ENCODE measurements at places on chromosomes 12 and 14. TPM values are rescaled to one million over a fixed set of nuclear protein-coding genes. Genes with fewer than 3 reads are reported as not detected.

DNA sequence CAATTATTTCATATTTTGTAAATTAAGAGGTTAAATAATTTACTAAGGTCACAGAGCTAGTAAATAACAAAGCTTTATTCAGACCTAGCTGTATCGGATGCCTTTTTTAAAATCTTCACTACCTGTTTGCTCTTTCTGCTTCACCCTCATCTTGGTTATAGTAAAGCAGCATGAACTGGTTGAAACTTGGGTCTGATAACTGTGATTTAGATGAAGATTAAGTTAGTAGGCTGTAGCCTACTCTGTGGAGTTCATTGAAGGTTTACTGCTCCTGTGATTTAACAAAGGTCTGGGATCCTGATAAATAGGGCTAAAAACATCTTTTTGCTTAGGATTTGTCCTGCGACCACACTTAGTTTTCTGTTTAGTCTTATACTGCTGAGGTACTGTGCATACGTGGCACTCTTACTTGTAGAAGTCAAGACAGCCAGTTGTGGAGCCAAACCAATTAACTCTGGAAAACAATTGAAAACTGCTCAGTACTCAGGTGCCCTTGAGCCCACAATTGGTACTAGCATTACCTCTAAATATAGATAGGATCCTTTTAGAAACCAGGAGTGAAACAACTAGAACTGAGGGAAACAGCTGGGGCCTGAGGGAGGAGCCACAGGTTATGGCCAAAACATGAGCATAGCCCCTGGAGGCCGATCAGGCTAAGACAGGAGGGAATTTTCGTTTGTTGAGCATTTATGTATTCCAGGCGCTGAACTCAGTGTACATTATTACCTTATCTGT lies 2.3 kb downstream of the SPATS2 start:
- DNase-seq: peak; percentile 72

DNA sequence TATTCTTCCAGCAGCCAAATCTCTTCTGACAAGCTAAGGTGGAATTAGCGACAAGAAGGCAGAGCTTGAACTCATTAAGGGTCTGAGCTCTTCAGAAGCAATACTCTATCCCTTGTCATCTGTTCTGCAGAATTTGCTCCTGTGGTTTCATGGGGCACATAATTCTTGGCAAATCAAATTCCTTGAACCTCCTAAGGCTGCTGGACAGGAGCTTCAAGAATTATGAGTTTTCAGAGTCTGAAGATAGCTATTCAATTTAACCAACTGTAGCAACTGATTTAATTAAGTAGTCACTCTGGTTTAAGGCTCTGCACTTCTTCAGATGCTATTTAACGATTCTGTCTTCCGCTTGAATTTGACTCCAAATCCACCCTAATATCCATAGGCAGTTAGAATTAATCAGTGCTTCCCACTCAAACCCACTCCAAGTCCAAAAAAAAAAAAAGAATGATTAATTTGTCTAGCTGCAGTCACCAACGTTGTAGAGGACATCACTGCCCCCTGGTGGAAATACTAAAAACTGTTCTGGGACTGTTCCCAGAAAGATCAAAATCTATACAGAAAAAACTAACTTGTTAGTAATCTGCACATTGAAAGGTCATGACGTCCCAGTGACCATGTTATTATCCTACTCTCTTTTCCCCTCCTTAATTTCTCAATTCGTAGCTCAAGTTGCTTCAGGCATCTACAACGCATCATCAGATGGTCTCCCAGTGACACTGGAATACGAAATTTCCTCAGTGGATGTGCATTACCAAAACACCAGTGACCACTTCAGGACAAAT lies 169.9 kb downstream of the KIF21A start:
- peak; percentile 66 for DNase-seq

- DNase-seq: no peak
Observed at GRCh38 chr12:18468246-18469075, 207.1 kb downstream of the PIK3C2G start.

DNA sequence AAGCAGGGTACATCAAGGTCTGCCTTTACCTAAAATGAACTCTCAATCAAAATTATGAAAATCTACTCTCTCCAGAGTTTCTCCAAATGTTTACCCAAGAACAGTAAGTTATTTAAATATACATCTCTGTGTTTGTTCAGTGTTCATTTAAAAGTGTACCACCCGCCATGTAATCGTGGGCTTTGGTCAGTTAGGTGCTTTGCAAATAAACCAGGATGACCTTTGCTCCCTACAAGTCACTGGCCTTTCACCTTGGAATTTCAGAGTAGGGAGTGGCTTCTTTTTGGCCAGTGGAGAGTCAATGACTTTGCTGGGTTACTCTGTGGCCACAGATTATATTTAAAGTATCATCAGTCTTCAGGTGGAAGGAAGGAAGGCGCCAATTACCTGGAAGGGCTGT lies 74.6 kb upstream of the PTPRB start:
- DNase-seq: no peak

Gene DACT1
- 0.05 TPM for total RNA-seq

- peak; percentile 60 for DNase-seq
Observed at GRCh38 chr12:46266382-46266791, 2.5 kb downstream of the SLC38A1 start.

- DNase-seq: peak; percentile 5
Observed at GRCh38 chr12:70052931-70053497, 190.2 kb upstream of the CNOT2 start.

GRCh38 chr12:44078273-44078672 lies 242.4 kb downstream of the TMEM117 start:
- no peak for DNase-seq

Gene ANAPC7
- total RNA-seq: 71.9 TPM

Gene IAPP
- total RNA-seq: not detected

GRCh38 chr12:76530516-76530915 lies 29.1 kb downstream of the OSBPL8 start:
- DNase-seq: no peak

DNA sequence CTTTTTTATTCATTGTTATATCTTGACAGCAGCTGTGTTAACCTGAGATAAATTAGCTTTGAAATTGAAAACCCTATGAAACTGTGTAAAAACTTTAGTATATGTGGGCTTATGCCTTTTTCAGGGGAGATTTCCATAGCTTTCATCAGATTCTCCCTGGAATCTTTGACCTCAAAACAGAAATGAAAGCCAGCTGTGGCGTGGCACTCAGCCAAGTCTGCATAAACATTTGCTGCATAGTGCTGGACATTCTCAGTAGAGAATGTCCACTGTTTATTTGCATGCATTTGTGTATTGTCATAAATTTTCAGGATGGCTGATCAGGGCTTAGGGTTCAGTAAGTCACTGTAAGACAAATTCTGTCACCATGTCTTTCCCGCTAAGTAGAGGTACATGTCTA lies 115.3 kb upstream of the NAP1L1 start:
- DNase-seq: peak; percentile 36

GRCh38 chr14:80926397-80927082 lies 15.0 kb downstream of the CEP128 start:
- DNase-seq: no peak

DNA sequence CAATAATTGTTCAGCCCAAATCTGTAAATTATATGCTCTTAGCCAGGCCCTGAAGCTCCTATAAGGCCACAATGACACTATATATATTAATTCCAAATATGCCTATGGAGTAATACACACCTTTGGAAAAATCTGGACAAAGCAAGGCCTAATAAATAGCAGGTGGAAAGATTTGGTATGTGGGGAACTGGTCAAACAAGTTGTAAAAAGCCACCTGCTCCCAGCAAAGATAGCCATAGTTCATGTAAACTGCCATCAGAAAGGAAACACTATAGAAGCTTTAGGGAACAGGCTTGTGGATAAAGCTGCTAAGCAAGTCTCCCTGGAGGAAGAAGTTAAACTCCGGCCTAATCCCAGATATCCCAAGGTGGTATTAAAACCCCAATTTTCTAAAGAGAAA lies 29.7 kb downstream of the PRMT8 start:
- DNase-seq: no peak

- DNase-seq: no peak
Observed at GRCh38 chr14:93984070-93984469, 7.7 kb upstream of the ASB2 start.

GRCh38 chr12:75565795-75566194 lies 54.4 kb upstream of the KRR1 start:
- no peak for DNase-seq

- no peak for DNase-seq
Observed at GRCh38 chr12:131699434-131699833, 11.5 kb upstream of the SFSWAP start.

GRCh38 chr14:79225815-79226214 lies 985.5 kb downstream of the DIO2 start:
- DNase-seq: no peak

DNA sequence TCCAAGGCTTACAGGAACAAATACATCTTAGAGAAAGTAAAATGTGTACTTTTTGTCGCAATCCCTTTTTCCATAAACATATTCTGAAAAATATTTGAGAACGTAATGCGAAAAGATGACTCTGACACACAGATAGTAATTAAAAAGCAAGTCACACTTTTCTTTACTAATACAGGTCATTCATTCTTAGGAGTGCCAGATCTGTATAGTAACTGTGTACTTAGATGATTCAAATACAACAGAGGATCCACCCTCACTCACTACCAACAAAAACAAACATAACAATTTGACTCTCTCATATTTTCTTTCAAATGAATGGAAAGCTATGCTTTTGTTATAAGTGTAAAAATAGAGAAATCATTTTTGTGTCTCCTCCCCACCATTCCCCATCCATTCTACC lies 795.4 kb downstream of the SLC6A15 start:
- no peak for DNase-seq

- peak; percentile 21 for DNase-seq
Observed at GRCh38 chr12:46177837-46178608, 90.8 kb downstream of the SLC38A1 start.

- no peak for DNase-seq
Observed at GRCh38 chr12:126358806-126359205, 1293.6 kb downstream of the AACS start.

- DNase-seq: no peak
Observed at GRCh38 chr14:55274146-55274545, 2.9 kb downstream of the FBXO34 start.

Gene GPR68
- 0.74 TPM for total RNA-seq

- no peak for DNase-seq
Observed at GRCh38 chr12:113889891-113890581, 76.1 kb downstream of the RBM19 start.

DNA sequence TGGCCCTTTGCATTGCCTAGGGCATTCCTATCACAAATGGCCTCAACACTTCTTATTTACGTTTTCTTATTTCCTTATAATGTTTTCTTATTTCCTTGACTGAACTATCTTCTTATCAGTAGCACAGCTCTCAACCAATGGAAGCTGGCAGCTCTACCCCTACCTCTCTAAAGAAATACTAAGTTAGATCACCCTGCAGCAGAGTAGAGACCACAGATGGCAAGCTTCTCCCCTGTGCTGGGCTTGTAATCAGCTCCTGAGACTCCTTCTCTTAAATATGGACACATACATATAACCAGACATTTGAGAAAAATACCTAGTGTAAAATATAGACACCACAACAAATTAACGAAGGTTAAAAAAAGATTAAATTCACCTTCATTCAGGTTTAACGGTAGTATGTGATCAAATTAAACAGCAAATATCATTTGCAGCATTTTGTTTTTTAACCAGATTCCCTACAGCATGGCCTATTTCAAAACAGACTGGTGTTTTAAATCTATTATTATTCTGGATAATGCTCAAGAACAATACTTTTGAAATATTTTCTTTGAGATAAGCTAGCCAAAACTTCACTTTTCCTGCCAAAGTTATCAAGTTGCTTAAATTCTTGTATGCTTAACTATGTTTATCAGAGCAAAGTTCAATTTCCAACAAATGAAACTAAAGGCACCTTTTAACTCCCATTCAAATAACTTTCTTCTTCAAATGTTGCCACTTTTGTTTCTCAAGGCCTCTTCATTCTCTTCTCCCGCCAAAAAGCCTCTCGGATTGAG lies 54.3 kb downstream of the SLC41A2 start:
- DNase-seq: no peak

GRCh38 chr12:131987552-131987951 lies 37.8 kb downstream of the EP400 start:
- no peak for DNase-seq

DNA sequence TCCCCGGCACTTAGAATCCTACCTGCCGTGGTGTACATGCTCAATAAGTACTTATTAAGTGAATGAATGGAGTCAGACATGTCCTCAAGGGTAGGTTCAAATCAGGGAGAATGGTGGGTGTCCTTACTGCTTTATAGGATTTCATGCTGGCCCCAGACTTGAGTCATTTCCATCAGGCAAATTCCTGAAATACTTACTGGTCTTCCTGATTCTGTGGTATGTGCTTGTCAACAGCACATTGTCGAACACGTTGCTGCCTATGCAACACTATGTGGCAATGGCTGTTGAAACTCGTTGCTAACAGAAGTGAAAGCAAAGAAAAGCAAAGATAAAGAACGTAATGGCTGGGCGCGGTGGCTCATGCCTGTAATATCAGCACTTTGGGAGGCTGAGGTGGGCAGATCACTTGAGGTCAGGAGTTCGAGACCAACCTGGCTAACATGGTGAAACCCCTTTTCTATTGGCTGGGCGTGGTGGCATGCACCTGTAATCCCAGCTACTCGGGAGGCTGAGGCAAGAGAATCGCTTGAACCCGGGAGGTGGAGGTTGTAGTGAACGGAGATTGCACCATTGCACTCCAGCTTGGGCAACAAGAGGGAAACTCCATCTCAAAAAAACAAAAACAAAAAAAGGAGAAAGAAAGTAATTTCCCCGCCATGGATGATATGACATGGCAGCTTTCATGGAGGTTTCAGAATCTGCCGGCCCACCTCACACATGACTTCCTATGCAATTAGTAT lies 214.9 kb downstream of the ZFP36L1 start:
- peak; percentile 97 for DNase-seq

GRCh38 chr14:68318828-68319227 lies 474.0 kb downstream of the ZFP36L1 start:
- peak; percentile 17 for DNase-seq

- DNase-seq: peak; percentile 21
Observed at GRCh38 chr12:76201316-76201715, 116.8 kb upstream of the NAP1L1 start.

Gene EEA1
- 49.5 TPM for total RNA-seq
